Erythroblast (primary cell): ENCODE measurements at places on chromosomes 13 and 19.
A peak's percentile ranks its signal among the peaks of the same experiment; 100 is the strongest.

DNA sequence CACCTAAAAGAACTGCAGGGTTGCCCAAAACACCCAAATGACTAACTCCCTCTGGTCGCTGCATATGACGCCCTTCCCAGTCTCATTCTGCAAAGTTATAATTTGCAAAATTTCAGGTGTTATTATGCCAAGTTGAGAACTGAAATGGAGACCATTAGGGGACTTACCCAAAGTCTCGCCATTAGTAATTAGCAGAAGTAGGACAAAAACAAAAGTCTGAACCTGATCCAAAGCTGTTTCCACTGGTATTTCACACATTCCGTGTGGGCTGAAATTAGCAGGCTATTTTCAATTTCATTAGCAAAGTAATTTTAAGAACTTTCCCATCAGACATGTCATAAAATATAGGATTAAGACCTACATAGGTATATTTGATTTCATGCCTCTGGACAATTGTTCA is 6.8 kb downstream of the RUBCNL start:
- no peak for DNase-seq

- no peak for DNase-seq
These were observed 2.1 kb upstream of the CA11 start for GRCh38 chr19:48648134-48648533.

DNA sequence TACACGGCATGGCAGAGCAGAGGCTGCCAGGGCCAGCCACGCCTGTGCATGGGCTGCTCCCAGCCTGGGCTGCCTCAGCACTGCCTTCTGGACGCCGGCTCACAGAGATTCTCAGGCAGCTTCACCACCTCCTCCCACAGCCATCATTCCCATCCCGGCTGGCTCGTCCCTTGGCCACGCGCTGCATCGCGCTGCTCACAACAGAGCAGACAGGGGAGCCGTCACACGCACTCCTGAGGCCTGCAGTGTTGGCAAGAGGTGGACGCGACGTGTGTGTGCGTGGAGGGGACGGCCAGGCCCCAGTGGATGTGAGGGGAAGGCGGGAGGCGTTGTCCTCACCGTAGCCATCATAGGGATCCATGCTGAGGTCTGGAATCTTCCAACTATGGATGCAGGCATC is 7.6 kb upstream of the PRKD2 start:
- no peak for DNase-seq

DNA sequence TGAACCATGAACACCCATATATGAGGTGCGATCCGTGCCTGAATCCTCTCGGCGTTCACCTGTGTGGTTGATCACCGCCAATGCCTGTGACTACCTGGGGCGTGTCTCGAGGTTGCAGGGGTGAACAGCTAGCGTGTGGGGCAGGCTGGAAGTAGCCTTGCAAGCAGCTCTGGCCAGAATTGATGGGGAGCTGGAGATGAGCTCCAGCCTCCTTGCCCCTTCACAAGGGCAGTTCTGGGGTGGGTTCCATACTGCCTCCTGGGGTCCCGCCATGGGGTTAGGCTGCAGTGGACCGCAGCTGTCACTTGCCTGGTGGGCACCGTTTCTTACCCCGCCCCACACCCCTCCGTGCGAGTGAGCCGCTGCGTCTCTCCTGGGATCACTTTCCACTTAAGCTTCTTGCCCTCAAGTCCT is 154.5 kb upstream of the SOX1 start:
- DNase-seq, result no peak

DNA sequence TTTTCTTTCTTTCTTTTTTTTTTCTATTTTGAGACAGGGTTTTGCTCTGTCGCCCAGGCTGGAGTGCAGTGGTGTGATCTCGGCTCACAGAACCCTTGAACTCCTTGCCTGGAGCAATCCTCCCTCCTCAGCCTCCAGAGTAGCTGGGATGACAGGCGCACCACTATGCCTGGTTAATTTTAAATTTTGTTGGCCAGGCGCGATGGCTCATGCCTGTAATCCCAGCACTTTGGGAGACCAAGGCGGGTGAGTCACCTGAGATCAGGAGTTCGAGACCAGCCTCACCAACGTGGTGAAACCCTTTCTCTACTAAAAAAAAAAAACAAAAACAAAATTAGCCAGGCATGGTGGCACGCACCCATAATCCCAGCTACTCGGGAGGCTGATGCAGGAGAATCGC is 8.7 kb upstream of the SBNO2 start:
- no peak for DNase-seq

- no peak for DNase-seq
These were observed 41.9 kb upstream of the CYP2A7 start for GRCh38 chr19:40923934-40924391.

DNA sequence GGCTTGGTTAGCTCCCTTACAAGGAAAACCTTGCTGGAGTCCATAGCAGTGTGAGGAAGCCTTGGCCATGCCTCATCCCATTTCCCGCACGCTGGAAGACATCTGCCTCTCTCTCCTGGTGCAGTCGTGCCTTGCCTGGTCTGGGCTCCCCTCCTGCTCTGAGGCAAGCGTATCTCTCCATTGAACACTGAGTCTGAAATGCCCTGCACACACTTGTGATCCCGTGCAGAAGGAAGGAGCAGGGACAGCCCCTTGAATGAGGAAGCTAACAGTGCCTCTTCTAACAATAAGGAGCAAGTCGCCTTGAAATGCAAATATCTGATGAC is 407 bp upstream of the ZNF440 start:
- DNase-seq, result no peak

DNA sequence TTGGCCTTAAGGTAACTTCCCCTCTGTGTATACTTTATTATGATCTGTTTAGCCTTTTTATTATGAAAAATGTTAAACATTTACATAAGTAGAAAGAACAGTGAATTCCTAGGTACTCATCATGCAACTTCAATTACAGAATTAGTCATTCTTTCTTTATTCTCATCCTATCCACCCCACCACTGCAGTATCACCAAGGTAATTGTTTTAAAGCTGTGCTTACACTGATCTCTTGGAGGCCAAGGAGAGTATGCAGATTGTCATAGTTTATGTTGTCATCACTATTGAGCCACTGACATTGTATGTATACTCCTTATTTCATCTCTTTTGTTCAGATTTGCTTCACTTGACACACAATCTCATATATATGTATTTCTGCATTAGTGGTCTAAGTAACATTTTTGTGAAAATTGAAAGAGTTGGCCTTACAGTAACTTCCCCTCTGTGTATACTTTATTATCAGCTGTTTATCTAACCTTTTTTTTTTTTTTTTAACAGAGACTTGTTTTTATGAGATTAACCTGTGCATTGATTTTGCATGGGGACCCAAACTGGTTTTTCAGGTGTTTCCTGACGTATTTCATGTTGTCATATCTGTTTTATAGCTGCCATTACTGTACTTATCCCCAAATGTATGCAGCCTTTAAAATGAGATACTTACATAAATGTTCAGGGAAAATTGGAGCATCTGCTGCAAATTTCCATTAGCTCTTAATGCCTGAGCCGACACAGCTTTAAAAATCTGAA is 4.5 kb downstream of the ZNF507 start:
- no peak for DNase-seq

DNA sequence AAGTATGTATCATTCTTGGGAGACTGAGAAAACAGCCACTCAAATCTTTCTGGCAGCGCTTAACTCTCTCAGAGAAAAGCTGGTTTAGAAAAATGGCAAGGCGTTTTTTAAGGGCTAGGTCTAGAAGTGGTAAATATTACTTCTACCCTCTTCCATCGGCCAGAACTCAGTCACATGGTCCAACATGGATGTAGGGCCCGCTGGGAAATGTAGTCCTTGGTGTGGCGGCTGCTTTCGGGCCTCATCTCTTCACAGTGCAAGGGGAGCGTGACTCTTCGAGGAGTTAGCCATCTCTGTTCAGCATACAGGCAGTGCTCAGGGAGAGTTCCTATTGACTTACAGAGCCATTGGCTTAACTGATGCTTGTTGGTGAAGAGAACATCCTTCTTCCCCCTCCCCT is 6.3 kb downstream of the VSTM2B start:
- DNase-seq, result no peak

- no peak for DNase-seq
These were observed 171.7 kb upstream of the MAB21L1 start for GRCh38 chr13:35648201-35648600.

- DNase-seq, result no peak
These were observed 48.7 kb downstream of the RFX2 start for GRCh38 chr19:6061376-6062130.

GRCh38 chr19:17234911-17235299 is 8.9 kb downstream of the OCEL1 start:
- peak; percentile 83 for DNase-seq

DNA sequence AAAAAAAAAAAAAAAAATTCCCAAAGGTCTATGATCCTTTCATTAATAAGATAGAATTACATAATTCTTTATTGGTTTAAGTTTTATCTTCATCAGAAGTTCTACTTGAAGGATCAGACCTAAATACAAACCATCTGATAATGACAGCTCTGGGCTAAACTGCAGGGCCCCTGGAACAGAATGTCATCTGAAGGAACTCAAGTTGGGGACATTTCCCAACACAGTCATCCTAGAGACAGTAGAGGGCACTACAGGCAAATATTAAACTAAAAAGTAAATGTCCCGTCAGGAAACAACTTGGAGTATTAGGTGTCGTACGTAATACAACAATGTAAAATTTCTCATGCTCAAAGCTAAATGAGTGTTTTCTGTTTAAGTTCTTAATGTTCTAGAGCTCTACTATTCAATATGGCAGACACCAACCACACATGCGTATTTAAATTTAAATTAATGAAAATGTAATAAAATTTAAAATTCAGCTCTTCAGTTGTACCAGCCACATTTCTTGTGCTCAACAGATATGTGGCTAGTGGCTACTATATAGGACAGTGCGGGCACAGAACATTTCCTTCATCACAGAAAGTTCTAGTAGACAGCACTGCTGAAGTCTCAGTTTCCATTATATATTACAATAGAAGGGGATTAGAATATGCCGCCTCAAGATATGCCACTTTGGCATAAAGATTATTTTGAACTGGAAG is 21.8 kb upstream of the NAXD start:
- peak; percentile 77 for DNase-seq

DNA sequence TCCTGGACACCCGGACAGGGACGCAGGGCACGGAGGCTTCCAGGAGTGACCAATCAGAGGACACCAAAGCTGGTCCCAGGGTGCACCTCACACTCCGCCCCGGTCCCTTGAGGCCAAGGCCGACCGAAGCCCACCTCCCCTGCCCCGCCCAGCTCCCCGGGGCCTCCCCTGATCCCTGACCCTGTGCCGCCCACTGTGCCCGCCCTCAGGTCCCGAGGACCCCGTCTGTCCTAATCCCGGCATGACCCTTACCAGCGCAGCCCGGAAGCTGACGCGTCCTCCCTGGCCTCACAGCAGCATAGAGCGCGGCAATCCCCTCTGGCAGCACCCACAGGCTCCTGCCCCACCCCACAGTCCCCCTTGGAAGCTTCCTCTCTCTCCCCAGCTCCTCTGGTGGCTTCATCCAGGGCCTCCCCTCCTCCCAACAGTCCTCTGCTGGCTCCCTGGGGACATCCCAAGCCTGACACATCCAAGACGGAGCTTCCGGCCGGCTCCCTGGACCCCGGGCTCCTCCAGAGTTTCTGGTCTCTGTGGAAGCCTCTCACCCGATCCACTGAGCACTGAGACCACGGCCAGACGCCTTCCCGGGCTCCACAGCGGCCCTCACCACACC is 7.4 kb upstream of the CDC34 start:
- no peak for DNase-seq

DNA sequence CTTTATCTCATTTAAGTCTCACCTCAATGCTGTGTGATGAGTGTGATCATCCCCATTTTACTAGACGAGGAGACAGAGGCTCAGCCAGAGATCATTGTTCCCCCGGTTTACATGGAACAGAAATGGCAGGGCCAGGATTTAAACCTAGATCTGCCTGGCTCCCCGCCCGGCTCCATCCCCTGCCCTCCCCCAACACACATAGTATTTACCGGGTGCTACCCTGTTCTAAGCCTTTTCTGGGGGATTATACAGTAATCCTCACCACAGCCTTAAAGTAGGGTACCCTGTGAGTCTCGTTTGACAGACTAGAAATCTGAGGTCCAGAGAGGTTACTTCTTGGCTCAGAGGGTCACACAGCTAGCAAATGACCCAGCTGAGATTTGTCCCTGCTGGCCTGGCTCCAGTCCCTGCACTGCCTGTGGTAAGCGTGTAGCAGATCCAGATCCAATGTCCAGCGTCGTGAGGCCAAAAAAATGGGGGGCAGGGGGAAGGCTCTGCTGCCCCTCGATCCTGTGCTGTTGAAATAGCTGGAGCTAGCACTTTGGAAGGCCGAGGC is 3.8 kb upstream of the KLC3 start:
- DNase-seq, result no peak

- DNase-seq, result no peak
These were observed 12.5 kb downstream of the GADD45B start for GRCh38 chr19:2488405-2488941.

GRCh38 chr13:111846391-111847159 is 220.4 kb upstream of the SOX1 start:
- no peak for DNase-seq

DNA sequence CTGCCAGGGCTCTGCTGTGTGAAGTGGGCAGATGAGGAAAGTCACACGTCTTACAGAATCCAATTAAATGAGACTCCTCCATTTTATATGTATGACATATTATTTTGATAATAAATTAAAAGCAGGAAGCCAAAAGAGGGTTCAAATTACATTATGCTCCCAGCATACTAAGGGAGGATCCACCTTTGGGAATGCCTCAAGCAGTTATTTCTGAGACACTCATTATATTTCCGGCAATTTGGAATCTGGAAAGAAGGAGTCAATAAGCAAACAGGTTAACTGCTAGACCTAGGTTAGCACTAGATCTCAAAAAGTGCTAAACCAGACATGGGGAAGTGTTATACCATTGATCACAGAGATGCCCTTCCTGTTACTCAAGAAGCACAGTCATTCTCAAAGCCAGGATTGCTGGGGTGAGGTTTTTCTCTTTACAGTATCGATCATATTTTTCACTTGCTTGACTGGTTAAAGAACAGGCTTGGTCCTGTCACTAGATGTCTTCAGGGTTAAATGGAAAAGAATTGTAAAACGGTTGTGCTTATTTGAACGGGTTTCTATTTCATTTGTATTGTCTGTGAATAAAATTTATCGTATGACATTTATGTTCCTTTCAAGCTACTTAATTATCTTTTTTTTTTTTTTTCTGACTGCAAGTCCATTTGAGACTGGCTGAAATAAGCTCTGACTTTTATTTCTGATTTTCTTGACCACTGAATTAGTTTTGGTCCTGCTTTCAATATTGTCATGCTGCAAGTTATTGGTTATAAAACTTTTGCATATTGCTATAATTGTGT is 523.2 kb downstream of the KLF12 start:
- no peak for DNase-seq

- DNase-seq, result no peak
These were observed 63.5 kb upstream of the SERP2 start for GRCh38 chr13:44309794-44310757.
